CD4-positive, alpha-beta T cell treated with Interleukin-4 for 4 hours (primary cell): ENCODE measurements at places on chromosomes 13 and 19.

DNA sequence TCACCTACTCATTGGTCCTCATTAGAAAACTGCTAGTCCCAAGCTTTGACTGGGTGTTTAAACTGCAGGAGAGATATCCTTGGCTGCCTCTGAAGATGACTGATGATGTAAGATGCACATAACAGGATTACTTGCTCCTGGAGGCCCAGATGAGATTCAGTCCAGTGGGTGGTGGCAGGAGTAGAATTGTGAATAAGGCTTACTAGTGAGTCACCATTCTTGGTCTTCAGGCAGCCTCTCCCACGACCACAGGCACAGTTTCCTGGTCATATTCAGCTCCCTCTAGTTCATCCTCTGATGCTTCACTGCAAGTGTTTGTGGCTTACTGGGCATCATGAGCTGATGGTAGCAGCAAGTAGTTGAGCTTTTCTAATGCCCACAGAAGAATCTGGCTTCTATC, 12.1 kb downstream of the SERTM1 start:
- DNase-seq: no peak

GRCh38 chr19:1101337-1101698, 2.5 kb upstream of the GPX4 start:
- DNase-seq: no peak

- DNase-seq: no peak
Observed at GRCh38 chr13:53631511-53631910, 602.9 kb downstream of the OLFM4 start.

DNA sequence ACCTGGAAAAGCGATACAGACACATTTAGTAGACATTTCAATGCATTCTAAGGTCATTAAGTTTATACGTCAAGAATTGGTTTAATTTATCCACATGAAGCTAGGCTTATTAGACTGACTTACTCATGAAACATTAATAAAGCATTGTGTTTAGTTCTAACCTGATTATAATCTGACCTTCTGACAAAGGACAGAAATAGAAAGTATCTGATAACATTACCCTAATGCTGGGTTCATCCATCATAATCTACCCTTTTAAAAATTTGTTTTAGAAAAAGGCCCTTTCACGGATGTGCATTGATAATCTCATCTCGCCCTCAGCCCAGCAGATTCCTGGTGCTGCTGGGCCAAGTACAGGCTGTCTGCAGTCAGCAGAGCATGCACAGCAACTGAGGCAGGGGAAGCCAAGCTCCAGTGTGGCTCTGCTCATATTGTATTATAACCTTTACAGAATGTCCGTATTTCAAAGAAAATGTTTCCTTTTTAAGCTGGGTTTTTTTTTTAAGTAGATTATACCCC, 142.1 kb upstream of the MAB21L1 start:
- DNase-seq: no peak

- no peak for DNase-seq
Observed at GRCh38 chr19:15640294-15640903, at the start of gene CYP4F3. CYP4F3 (plus strand) TSS chr19:15640897; CDS start chr19:15641416, 519 bp downstream.

DNA sequence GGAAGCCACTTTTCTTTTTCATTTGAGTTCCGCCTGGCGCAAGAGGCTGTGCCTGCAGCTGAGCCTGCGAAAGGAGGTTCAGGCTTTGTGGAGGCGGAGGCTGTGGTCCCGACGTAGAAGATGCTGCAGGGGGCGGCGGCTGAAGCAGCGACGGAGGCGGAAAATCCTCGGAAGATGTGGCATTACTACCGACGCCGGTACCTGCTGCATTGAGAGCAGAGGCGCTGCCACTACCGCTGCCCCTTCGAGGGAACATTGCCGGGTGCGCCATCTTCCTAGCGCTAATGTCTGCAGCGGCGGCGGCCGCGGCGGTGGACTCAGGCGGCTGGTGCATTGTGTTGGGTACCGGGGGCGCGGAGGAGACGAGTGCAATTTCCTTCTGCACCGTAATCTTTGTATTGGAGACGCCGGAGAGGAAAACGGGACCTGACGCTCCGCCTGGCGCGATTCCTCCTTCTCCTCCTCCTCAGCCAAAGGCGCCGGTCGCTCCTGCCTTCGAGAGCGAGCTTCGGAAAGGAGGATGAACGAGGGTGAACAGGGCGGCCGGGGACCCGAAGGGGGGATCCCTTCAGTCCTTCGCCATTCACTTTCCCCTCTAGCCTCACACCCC, at the start of gene TSC22D1:
Gene TSC22D1 (minus strand): TSS at position 590 of the 610 bp plus-strand sequence. CDS start 256 bp downstream, at position 334.
- peak; percentile 70 for DNase-seq

- no peak for DNase-seq
Observed at GRCh38 chr13:101453784-101454201, 1.3 kb downstream of the ITGBL1 start.

DNA sequence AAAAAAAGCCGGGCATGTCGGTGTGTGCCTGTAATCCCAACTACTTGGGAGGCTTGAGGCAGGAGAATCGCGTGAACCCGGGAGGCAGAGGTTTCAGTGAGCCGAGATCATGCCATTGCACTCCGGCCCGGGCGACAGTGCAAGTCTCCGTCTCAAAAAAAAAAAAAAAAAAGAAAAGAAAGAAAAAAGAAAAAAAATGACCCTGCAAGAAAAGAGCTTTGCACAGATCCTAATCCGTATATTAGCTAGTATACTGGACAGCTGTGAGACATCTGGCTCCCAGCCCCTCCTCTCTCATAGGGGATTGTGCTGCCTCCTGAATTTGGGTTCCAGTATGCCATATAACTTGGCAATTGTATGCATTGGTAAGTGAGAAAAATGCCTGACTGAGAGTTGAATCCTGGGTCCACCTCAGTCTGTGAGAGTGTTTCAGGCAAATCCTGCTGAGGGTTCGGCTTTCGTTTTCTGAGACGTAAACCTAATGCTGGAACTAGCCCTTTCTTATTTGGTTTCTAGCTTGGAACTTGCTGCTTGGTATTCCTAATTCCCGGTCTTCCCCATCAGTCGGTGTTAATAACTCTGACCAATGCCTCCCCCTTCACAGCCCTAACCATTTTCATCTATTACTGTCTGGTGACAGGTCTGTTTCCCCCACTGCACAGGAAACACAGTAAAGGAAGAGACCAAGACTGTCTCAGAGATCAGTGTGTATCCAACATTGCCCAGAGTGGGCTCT, 1.3 kb upstream of the AKT2 start:
- no peak for DNase-seq

- no peak for DNase-seq
Observed at GRCh38 chr13:90015565-90016507, 1331.7 kb upstream of the MIR17HG start.

DNA sequence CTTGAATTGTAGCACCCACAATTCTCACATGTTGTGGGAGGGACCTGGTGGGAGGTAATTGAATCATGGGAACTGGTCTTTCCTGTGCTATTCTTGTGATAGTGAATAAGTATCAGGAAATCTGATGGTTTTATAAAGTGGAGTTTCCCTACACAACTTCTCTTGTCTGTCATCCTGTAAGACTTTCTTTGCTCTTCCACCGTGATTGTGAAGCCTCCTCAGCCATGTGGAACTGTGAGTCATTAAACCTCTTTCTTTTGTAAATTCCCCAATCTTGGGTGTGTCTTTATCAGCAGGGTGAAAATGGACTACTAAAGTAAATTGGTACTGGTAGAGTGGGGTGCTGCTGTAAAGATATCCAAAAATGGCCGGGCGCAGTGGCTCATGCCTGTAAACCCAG, 215.6 kb downstream of the LIG4 start:
- no peak for DNase-seq
